ENCODE measurements at places on chromosomes 7 and 10.

GRCh38 chr7:1725199-1725690, 55.2 kb downstream of the ELFN1 start:
- peak; percentile 48 for DNase-seq

DNA sequence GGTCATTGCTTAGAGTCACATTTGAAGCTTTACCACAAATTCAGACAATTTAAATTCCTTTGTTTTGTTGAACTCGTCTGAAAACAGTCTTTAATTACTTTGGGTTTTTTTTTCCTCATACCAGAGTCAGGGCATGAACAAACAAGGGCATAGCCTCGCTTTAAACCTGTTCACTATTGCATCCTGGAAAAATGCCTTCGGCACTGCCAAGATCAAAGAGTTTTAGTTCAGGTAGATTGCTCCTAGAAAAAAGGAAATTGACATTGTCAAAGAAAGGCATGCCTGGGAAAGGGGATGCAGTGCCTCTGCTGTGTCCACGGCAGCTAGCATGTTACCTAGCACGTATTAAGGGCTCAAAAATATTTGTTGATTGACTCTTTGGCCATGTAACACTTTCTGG, 235.1 kb downstream of the ARHGAP21 start:
- DNase-seq, result peak; percentile 44

DNA sequence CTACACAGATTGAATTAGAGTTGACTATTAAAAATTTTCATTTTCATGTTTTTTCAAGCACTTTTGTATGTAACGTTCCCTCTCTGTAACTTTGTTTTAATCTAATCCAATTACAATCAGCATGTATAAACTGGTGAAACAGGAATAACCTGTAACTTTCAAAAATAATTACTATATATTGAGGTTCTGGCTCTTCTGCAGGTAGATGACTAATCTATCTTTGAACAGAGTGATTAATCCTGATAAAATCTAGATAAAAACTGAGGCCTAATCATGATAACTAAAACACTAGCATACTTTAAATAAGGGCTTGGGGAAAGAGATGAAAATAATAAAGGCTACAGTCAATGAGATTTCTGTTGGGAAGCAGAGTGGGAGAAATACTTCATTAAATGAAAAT, 101.6 kb upstream of the KCND2 start:
- no peak for DNase-seq

GRCh38 chr10:79202188-79203013, 133.6 kb downstream of the ZMIZ1 start:
- DNase-seq, result no peak

DNA sequence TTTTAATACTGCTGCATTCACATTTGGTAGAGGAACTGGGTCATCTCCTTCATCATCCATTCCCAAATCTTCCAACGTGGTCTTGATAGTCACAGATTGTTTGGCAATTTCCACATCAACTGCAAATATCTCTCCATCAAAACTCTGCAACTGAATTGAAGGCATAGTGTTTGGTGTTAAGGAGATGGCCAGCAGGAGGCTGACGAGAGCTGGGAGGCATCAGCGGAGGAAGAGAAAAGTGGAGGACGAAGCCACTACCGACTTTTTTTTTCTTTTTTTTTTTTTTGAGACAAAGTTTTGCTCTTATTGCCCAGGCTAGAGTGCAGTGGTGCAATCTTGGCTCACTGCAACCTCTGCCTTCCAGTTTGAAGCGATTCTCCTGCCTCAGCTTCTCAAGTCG, 205.0 kb upstream of the KCTD7 start:
- no peak for DNase-seq

DNA sequence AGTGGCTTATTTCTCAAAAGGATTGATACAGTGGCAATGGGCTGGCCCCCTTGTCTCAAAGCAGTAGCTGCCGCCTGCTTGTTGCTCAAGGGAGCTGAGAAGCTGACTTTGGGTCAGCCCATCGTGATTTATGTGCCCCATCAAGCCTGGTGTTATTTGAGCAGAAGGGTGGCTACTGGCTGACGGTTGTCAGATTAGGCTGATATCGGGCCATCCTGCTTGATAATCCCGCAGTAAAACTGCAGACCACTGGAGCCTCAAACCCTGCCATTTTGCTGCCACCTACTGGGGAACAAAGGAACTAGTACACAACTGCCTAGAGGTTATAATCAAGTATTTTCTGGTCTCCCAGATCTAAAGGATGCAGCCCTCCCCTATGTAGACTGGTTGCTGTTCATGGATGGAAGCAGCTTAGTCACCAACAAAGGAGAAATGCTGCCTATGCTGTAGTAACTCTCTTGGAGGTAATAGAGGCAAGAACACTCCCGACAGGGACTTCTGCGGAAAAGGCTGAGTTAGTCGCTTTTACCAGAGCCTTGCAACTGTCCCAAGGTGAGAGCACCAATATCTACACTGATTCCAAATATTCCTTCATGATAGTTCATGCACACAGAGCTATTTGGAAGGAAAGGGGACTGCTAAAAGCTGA, 65.9 kb upstream of the ZNF92 start:
- DNase-seq, result peak; percentile 78

GRCh38 chr10:105986912-105987635, 1177.4 kb downstream of the SORCS1 start:
- peak; percentile 98 for DNase-seq
